ENCODE measurements at places on chromosomes 6 and 20.

DNA sequence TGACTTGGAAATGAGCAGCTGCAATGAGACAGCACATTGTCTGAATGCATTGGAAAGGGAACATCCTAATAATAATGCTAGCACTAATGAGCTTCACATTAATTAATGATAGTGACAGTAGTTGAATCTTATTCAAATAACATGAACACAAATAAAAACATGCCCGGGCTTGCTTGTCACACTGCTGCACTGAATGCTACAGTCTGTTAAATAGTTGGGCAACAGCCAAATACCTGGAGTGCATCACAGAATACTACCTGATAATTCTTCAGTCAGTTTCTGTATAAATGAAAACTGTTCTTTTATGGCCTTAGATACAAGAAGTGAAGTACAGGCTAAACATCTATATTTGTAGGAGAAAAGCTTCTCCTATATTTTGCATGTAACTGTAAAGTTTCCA, 458.7 kb downstream of the RNF144B start:
- DNase-seq: no peak

DNA sequence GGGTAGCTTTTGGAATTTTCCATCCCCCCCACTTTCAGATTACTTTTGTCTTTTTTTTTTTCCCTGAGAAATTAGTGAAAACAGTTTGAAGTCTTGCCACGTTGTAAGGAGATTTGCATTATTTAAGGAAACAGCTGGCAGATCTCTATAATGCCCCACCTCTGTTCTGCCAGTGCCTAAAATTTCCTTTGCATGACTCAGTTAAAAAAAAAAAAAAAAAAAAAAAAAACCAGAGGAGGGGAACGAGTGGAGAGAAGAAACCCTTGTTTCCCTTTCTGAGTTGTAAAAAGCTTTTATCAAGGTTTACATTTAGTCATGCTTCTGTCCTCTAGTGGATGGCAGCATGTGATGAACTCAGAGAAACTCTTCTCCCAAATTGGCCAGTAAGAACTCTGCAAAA, 33.5 kb downstream of the CARMIL1 start:
- DNase-seq: no peak

DNA sequence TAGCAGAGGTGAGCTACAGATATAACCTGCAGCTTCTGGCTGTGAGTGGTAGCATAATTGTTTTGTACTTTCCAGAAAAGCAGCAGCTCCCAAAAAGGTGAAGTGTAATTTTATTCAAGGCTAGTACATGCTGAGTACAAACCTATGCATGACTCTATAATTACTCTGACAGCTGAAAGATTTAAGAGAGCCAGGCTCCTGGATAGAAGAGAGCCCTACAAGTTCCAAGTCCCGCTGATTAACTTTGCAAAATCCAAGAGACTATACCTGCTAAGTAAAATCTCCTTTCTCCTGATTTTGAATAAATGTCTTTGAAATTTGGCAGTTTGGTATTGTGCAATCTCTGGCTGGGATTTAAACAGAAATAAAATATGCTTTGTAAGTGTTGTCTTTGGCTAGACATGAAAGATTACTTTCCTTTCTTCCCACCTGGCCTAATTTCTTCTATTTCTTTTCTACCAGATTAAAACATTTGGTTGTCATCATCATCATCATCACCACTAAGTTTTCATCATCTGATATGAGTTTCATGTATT, 79.5 kb downstream of the CTNNBL1 start:
- DNase-seq: no peak

- no peak for DNase-seq
Observed at GRCh38 chr6:102812242-102812641, 1418.7 kb downstream of the GRIK2 start.

DNA sequence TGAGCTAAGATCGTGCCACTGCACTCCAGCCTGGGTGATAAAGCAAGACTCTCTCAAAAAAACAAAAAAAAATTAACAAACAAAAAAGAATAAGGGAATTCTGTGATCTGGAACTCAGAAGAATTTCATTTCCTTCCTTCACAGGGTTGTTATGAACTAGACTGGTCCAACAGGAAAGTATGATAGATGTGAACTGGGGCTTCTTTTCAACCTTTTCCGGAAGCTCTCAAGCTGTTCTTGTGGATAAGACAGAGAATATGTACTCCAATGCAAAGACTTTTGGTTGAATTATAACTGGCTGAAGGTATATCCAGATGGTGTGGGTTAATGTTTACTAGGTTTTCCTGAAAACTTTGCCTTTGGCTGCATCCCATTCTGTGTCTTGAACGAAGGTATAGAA, 5.3 kb downstream of the RNF8 start:
- DNase-seq: no peak

- no peak for DNase-seq
Observed at GRCh38 chr6:45411959-45412358, 34.2 kb upstream of the SUPT3H start.

GRCh38 chr6:13674533-13675190, 37.0 kb downstream of the RANBP9 start:
- DNase-seq: no peak

GRCh38 chr20:19714579-19714840, 43.5 kb upstream of the RIN2 start:
- no peak for DNase-seq

GRCh38 chr6:22413681-22414311, 117.0 kb upstream of the PRL start:
- no peak for DNase-seq

GRCh38 chr20:57459278-57459677, 65.7 kb downstream of the CTCFL start:
- DNase-seq: no peak

- DNase-seq: no peak
Observed at GRCh38 chr6:37816599-37817375, 2.7 kb upstream of the ZFAND3 start.

GRCh38 chr6:37628611-37629320, 68.9 kb downstream of the MDGA1 start:
- DNase-seq: no peak

- DNase-seq: no peak
Observed at GRCh38 chr20:49704932-49705336, 8.7 kb downstream of the B4GALT5 start.

GRCh38 chr6:50846144-50846851, 27.6 kb downstream of the TFAP2B start:
- no peak for DNase-seq

GRCh38 chr6:34583461-34583860, 27.3 kb upstream of the SPDEF start:
- no peak for DNase-seq

DNA sequence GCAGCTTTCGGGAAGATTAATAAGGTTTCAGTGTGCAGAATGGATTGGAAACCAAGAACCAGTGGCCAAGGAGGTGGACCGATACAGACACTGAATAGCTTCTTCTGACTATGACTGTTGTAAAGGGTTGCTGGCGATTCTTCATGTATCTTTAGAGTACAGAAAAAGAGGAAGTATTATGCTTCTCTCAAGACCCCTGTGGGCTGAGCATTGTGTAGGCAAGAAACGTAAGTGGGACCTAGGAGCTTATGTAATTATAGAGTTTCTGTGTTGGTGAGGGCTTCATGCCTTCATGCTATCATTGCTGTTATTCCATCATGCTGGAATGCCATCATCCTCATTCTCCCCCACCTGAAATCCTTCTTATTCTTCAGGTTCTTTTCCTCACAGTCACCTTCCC, 105.4 kb upstream of the AKIRIN2 start:
- no peak for DNase-seq

- DNase-seq: no peak
Observed at GRCh38 chr20:37240337-37241067, 21.1 kb downstream of the GHRH start.

DNA sequence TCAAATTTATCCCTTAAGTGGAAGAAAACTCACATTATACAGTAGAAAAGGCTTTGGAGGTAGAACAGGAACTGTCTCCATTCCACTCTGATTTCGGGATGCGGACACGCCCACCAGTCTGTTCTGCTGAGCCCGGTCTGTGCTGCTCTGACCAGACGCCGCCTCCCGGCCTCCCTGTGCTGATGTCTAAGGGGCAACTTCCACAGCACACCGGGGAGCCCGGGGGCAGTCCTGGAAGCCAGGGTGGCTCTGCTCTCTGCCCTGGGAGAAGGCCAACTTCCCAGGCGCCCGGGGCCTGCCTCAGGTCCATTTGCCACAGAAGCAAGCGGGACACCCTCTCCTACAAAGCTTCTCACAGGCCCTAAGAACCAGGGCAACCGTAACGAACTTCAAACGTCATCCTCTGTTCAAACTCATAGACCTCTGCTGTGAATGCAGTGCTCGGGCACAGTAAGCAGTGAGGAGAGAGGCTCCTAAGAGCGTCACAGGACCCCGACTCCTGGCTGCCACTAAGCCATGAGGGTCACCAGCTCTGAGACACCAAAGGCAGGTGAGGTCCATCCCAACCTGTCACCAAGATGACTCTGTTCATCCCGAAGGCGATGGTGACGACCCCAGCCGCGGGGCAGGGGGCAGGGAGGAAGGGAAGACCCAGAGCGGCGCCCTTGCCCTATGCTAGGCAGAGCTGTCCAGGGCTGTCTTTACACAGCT, 5.6 kb downstream of the TAF4 start:
- DNase-seq: no peak

Measured in stimulated activated CD4-positive, alpha-beta T cell treated with anti-CD3 and anti-CD28 coated beads, Interleukin-1b, Interleukin-23, amount 100 ng/mL, for 1 hour (primary cell).